AML-193 (cell line): ENCODE measurements at places on chromosomes 4 and X.

GRCh38 chr4:81648576-81649275 lies 177.0 kb upstream of the RASGEF1B start:
- DNase-seq = no peak

DNA sequence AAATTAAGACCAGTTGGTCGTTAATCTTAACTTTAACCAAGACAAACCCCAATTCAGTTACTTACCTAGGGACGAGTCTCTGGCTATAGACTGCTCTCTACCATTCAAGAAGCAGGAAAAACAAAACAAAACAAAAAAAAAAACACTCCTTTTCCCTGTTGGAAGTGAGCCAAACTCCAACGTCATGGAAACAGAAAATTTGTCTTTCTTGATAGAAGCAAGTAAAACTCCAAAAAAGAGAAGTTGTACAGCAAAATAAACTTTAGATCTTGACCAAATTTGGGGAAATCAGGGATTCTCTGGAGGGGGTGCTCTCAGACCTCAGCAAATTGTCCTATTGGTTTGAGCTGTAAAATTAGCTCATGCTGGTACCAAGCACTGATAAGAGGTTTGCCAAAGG lies 3.7 kb downstream of the CNGA1 start:
- no peak for DNase-seq

DNA sequence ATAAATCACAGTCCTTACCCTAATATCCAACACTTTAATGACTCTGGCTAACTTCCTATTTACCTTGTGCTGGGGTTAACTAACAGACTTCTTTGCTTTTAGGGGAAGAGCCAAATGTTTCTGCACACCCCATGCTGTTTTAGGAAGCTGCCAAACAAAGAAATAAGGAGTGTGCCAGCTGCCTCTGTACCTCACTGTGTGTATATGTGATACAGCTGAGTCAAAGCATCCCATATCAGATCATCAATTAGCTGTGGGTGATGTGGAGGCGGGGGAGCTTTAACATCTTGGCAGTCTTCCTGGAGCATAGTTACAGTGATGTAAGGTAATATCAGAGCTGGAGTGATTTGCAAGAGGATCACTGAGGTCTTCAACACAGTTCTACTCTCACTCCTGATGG lies 95.4 kb downstream of the COL25A1 start:
- no peak for DNase-seq

GRCh38 chr4:37453999-37454800 lies 209.7 kb downstream of the NWD2 start:
- no peak for DNase-seq

DNA sequence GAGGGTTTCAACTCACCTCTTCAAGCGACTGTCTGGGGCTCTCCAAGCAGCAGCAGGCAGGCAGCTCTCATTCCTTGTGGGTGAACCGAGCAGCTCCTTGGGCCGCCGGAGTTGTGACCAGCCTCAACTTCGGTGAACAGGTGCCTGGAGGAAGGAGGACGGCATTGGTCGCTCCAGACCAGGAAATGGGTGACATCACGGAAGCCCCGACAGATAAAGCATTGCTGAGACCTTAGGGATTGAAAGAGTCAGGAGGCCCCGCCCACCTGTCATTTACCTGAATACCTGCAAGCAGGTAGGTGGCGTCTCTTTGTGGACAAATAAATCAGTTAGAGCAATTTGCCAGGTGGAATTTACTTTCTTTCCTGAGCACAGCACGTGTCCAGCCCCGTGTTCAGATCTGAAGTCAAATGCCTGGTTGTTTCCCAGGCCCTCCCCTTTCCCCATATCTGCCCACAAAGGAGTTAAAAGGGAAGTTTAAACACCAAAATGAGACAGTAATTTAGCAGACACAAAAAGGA lies at the start of gene LNX1:
TSS of gene LNX1 (minus strand) at position 115 of the 521 bp plus-strand sequence. CDS start 17,484 bp downstream, outside the sequence.
- no peak for DNase-seq

- DNase-seq = no peak
These were observed 3.1 kb downstream of the SLC34A2 start for GRCh38 chr4:25658777-25659176.
